ENCODE measurements at places on chromosomes 5 and 9.

DNA sequence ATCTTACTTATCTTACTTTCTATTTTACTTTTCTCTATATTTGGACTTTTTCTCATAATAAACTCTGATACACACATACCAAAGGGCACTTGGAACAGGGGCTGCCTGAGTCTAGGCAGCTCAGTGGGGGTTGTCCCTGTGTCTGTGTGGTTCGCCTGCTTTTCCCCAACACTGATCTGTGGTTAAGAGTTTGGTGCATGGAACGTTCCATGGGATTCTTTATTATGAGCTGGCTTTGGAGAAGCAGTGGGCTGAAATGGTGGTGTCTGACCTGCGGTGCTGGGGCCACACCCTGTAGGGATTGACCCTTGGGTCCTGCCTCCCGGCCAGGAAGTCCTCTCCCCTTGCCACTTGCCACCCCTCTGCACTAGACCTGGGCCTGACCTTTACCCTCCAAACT is 47.4 kb downstream of the ANKRD33B start:
- no peak for DNase-seq

DNA sequence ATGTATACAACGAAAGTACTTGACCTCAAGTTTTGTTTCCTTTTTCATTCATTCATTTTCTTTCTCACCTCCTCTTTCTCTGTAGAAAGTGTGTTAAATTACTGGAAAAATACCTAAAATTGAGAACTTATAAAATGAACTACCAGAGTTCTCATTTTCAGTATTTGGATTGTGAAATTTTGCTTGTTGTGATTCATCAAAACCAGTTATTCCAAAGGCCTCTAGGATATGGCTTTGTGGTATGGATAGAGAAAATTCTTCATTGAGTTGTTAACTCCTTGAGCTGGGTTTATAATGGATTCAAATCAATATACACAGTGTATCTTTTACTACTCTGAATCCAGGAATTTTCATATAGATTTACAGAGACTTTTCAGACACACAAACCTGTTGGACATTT is 287.6 kb downstream of the KDM4C start:
- DNase-seq: no peak

DNA sequence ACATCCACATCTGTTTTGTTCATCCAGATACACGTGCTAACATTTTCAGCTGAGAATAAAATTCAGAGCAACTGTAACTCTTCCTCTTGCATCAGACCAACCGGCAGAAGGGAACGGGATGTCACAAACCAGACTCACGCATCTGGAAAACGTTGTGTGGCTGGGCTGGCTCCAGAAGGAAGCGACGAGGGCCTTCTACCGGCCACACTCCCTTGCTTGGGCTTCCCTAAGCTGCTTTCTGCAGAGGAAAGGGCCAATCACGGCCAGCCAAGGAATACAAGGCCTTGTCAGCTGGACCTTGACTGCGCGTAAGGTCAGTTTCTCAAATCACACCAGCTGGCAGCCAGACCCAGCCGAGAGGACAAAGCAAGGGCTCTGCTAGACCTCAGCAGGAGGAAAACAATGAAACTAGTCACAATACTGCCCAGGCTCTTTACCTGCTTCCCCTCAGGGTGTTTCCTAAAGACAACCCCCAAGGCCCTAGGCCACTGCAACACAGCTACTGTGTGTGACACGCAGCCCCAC is 106.1 kb downstream of the THBS4 start:
- no peak for DNase-seq

DNA sequence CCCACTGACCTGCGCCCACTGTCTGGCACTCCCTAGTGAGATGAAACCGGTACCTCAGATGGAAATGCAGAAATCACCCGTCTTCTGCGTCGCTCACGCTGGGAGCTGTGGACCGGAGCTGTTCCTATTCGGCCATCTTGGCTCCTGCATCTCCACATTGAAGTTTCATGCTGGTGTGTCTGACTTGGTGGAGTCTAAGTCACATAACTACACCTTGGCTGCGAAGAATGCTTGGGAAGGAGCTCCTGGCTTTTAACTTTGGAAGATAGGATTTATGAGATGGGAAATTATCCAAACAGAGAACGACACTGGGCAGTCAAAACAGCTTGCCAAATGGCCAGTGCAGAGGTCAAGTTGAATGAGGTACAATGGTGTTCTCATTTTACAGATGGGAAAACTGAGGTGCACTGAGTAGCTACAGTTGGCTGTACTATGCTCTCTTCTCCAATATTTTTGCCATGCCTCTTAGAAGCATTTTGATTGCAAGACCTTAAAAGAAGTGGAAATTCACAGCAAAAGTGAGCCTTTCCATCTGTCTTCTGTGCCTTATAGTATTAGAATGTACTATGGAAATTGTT is 36.7 kb downstream of the CCDC192 start:
- DNase-seq: no peak

- DNase-seq: no peak
These were observed 731.0 kb downstream of the PRELID2 start for GRCh38 chr5:145104106-145104505.

GRCh38 chr5:22754155-22754554 is 99.0 kb downstream of the CDH12 start:
- no peak for DNase-seq

DNA sequence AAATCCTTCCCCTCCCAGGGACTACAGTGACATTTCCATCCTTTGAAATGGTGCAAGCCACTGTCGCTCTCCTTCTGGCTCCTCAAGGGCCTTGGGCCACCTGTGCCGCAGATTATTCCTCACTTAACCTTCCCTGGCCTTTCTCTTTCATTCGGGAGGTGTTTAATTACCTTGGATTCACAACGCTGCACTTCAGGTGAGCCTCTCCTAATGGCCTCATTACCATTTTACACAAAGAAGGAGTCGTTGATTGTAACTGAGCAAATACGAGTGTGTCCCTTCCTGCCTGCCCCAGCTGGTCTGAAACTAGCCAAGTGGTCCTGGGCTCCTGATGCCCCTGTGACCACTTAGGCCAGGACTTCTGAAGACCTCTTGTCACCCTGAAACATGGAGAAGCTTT is 205.0 kb downstream of the CRB2 start:
- DNase-seq: no peak

GRCh38 chr5:132417010-132417439 is 47.5 kb downstream of the SLC22A5 start:
- no peak for DNase-seq

GRCh38 chr5:177079606-177080005 is 7.1 kb upstream of the FGFR4 start:
- DNase-seq: no peak

DNA sequence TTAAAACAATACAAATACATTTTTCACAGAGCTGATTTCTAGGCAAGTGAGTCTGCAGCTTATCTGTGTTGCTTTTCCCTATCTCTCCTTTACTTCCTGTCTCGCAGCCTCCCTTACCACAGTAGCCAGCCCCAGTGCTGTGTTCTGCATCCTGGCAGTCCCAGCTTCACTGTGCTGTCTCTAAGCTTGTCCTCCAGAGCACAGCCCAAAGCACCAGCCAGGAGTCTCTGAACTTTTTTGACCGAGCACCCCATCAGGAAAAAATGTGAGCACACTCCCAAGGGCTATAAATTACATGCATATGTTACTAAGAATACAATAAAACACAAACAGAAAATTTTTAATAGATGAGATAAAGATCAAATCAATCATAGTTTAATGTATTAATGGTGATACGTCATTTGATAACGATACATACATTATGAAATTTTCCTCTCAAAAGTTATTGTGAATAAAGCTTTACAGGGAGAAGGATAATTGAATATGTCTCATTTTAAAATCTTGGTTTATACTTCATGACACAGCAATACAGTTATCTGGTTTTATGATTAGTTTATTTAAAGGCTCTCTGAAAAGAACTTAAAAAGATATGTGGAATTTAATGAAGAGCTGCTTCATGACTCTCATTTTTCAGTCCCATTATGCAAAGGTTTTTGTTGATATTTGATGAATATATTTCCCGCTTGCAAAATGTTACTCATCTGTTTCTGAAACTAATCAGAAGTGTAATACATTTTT is 7.3 kb upstream of the RHOBTB3 start:
- DNase-seq: no peak

All from T-cell (primary cell).